Brain (organoid and tissue), 16 donors: ENCODE measurements at places on chromosomes 6 and 20. TPM values are rescaled to one million over a fixed set of nuclear protein-coding genes. Genes with fewer than 3 reads are reported as not detected.

Gene TMEM242
- polyA plus RNA-seq, result 6.4 TPM

Gene BMP7
- polyA plus RNA-seq, result 24.9 TPM

Gene TSPO2
- polyA plus RNA-seq, result not detected

Gene RSPH9
- 4.1 TPM for polyA plus RNA-seq

Gene FOXQ1
- 0.98 TPM for polyA plus RNA-seq

Gene AKAP12
- polyA plus RNA-seq, result 76.5 TPM

Gene AIF1
- polyA plus RNA-seq, result 14.9 TPM

Gene ULBP1
- polyA plus RNA-seq, result 2.3 TPM

Gene HLA-DMB
- 12.4 TPM for polyA plus RNA-seq

Gene HTR1B
- polyA plus RNA-seq, result 0.48 TPM

Gene RREB1
- polyA plus RNA-seq, result 3.2 TPM

Gene KCNB1
- 8.4 TPM for polyA plus RNA-seq

Gene PPIL6
- 7.6 TPM for polyA plus RNA-seq

Gene MOXD1
- 3.3 TPM for polyA plus RNA-seq

Gene CTCFL
- polyA plus RNA-seq, result not detected

Gene ANKRD66
- not detected for polyA plus RNA-seq

Gene CLDN20
- not detected for polyA plus RNA-seq

Gene C4B
- 47.6 TPM for polyA plus RNA-seq

Gene RHAG
- polyA plus RNA-seq, result not detected

Gene TPD52L1
- polyA plus RNA-seq, result 33.9 TPM

Gene METTL24
- not detected for polyA plus RNA-seq

Gene GJA1
- 65.4 TPM for polyA plus RNA-seq

Gene CST2
- not detected for polyA plus RNA-seq

Gene GNRH2
- polyA plus RNA-seq, result 1.7 TPM

Gene RSPH4A
- 0.75 TPM for polyA plus RNA-seq

Gene C20orf144
- 0.14 TPM for polyA plus RNA-seq

Gene EFCAB8
- polyA plus RNA-seq, result 0.25 TPM

Gene MAP3K7
- 13.4 TPM for polyA plus RNA-seq

Gene PGC
- not detected for polyA plus RNA-seq

Gene TINAG
- not detected for polyA plus RNA-seq

Gene ASXL1
- polyA plus RNA-seq, result 31.8 TPM

Gene WFDC5
- not detected for polyA plus RNA-seq

Gene TMEM244
- polyA plus RNA-seq, result not detected

Gene GSTA3
- polyA plus RNA-seq, result not detected

Gene IRF4
- polyA plus RNA-seq, result 0.08 TPM
